ENCODE measurements at places on chromosomes 3 and 15.

DNA sequence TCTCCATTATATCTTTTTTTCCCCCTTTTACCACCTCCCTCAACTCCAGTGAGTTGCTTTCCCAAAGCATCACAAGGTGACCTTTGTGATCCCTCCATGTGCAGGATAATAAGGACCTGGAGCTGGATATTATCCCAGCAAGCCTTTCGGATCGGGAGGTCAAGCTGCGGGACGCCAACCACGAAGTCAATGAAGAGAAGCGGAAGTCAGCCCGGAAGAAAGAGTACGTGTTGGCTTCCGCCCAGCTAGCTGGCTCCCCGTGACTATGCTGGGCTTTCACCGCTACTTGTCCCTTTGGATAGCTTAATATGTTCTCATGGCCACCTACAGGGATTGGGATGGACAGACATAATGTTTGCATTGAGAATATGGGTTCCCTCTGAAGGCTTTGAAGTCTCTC is 273.7 kb upstream of the UMPS start:
- DNase-seq = no peak

- no peak for DNase-seq
These were observed 140.9 kb upstream of the IQSEC1 start for GRCh38 chr3:13213911-13214846.

- DNase-seq = no peak
These were observed 75.8 kb upstream of the LEKR1 start for GRCh38 chr3:156750191-156750873.

DNA sequence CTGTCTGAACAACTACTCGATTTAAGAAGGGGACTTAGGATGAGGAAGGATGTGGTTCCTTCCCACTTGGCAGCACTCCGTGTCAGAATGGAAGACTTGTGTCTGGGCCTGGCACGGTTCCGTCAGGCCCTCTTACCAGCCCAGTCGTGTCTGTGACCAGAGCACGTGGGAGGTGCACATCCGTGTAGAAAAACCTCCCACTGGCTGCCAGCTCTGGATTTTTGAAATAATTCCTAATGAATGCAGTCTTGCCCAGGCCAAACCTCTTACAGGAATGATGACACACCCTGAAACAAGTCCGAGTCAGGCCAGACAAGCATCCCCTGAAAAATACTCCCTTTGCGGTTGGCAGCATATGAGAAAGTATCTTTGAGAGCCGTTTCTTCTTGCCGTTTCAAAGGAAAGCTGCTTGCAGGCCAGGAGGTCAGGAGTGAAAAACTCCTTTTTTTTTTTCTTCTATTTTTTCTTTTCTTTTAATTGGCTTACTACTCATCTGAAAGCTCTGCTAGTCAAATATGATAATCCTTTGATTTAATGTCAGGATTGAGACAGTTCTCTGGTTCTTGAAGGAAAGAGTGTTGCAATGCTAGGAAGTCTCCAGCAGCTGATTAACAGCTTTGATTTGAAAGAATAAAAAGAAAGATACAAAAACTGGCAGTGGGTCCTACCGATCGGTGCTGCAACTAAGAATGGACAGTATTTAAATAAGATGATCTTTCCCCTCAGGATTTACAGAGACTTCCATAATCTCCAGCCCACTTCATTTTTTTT is 19.8 kb downstream of the IL1RAP start:
- DNase-seq = no peak

DNA sequence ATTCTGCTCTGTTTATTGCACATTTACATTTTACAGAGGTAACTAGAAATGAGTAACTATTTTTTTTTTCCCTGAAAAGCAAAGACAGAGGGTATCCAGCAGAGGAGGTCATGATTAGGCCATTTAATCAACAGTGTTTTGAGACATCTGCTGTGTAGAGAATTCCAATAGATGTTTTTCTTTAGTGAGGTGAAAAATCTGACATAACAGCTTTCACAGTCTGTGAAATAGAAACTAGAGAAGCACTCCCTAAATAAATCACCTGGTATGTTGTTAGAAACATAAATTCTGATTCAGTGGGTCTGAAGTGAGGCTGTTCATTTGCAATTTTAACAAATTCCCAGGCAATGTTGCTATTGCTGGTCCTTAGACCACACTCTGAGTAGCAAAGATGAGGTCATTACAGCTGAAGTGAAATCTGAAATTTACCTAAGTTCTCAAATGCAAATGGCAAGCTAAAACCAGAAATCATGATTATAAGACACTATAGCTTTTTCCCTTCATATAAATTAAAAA is 329.2 kb upstream of the LRRC3B start:
- no peak for DNase-seq

DNA sequence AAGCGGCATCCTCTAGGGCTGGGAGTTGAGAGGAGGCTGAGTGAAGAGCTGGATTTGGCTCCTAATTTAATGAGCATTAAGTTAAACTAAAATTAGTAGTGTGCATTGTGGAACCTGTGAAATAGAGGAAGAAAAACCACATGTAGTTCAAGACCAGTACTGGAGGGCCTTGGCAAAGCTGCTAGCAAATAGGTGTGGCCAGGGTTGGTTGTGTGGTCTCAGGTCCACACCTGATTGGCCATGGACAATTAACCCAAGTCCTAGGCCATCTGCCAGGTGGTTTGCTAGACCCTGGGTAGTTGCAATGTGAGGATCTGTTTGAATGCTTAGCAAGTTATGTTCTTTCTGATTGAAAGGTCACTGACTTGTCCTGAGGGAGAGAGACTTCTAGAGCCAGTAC is 275.5 kb downstream of the PDCD6IP start:
- DNase-seq = no peak

DNA sequence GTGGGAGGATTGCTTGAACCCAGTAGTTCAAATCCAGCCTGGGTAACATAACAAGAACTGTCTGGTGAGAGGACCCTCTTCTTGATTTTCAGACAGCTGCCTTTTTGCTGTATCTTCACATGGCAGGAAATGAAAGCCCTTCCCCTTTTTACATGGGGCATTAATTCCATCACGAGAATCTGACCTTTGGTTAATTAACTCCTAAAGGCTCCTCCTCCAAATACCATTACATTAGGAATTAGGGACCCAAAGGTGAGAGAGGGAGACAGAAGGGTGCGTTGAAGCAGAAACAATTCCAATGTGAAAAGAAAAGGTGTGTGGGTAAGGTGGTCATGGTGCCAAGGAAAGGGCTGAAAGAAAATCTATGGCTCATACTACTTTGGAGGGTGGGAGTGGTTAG is 536.2 kb downstream of the MAGI1 start:
- no peak for DNase-seq

- no peak for DNase-seq
These were observed 57.6 kb upstream of the CHRM5 start for GRCh38 chr15:33910741-33911140.

GRCh38 chr15:69380726-69381105 is 33.4 kb upstream of the KIF23 start:
- no peak for DNase-seq

- no peak for DNase-seq
These were observed 32.7 kb downstream of the FEM1B start for GRCh38 chr15:68310178-68310803.

DNA sequence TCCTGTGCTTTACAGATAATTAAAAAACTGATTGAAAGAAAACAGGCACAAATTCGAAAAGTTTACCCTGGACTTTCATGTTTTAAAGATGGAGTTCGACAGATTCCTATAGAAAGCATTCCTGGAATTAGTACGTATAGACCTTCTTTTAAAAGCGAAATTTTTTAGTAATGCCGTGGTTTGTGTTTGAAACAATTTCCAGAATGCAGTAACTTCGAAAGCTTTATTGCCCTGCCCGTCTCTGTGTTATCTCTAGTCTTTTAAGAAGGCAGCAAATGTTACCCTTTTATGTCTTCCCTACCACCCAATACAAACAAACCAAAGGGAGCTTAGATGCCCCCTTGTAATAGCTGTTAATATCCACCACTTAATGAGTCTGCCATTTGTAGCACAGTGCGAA is 39.7 kb downstream of the SGO1 start:
- DNase-seq = no peak

- no peak for DNase-seq
These were observed 877 bp upstream of the GP5 start for GRCh38 chr3:194399874-194400411.

GRCh38 chr3:14587740-14588360 is 47.7 kb upstream of the GRIP2 start:
- no peak for DNase-seq

DNA sequence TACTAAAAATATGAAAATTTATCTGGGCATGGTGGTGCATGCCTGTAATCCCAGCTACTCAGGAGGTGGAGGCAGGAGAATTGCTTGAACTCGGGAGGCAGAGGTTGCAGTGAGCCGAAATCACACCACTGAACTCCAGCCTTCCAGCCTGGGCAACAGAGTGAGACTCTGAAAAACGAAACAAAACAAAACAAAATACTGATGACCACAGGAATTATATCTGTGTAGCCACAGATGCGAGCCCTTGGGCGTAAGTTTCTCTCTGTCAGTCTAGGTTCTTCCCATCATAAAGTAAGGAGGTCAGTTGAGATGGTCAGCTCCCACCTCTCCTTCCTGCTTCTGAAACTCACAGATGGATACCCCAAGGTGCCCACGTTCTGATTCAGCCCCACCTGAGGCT is 37.7 kb upstream of the CFAP161 start:
- DNase-seq = no peak

DNA sequence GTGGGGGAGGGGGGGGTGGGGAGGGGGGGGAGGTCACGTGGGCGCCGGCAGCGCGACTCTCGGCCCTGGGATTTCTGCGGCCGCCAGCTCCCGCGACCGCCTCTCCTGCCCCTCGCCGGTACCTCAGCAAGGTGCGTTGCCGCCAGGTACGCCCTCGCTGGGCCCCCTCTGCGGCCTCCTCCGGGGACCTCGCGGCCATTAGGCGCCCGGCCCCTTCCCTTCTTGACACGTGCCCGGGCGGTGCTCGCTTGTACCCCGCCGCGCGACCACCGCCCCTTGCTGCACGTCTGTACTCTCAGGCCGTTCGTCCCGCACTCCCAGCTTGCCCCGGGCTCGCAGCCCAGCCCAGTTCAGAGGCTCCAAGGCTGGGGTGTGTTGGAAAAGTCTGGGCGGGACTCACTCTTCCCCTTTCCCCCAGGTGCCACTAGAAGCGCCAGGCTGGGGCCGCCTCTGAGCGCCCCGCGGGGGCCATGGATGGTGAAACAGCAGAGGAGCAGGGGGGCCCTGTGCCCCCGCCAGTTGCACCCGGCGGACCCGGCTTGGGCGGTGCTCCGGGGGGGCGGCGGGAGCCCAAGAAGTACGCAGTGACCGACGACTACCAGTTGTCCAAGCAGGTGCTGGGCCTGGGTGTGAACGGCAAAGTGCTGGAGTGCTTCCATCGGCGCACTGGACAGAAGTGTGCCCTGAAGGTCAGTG is at the start of gene MAPKAPK3:
Gene MAPKAPK3, plus strand, starts transcription at position 56 of the 696 bp plus-strand sequence. Its CDS starts 415 bp downstream, at position 471.
- DNase-seq = no peak

- no peak for DNase-seq
These were observed 22.2 kb upstream of the FGD5 start for GRCh38 chr3:14796403-14797077.

- no peak for DNase-seq
These were observed 130.4 kb upstream of the SLC7A14 start for GRCh38 chr3:170716172-170716805.

GRCh38 chr15:73930371-73930770 is 4.1 kb downstream of the LOXL1 start:
- no peak for DNase-seq

DNA sequence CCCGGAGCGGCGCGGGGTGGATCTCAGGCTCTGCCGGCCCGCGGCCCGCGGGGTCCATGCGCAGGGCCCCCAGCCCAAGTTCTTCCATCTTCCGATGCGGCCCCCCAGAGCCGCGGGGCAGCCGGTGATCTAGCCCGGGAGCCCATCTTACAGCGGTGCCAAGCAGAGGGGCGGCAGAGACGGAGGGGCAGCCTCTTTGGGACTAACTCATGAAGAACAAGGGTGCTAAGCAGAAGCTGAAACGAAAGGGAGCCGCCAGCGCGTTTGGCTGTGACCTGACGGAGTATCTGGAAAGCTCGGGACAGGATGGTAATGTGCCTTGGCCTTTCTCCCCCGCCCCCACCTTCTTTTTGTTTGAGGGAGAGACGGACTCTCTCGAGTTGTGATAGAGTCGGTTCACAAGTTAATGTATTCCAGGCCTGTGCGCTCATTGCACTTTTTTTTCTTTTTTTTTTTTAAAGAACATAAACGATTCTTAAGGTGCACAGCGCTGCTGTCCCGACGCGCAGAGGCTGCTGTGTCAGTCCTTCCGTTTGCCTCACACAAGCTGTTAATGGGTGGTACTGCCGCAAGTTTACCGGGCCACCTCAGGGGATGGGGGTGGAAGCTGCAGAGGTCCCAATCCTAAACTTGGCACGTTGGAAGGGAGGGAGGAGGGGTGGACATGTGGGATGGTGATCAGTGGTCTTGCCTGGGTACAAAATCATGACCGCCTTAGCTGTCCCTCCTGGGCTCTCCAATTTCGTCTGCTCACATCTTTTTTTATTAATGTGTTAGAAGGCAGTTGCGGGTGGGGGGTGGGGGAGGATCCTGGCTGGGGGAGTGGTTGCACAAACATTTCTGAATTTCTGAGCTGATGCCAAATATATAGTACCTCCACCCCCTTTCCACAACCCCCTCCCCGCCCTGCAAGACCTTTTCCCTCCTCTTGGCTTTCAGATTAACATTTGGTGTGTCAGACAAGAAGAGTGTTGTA is 801 bp downstream of the ARHGAP31 start:
- DNase-seq = peak; percentile 23

DNA sequence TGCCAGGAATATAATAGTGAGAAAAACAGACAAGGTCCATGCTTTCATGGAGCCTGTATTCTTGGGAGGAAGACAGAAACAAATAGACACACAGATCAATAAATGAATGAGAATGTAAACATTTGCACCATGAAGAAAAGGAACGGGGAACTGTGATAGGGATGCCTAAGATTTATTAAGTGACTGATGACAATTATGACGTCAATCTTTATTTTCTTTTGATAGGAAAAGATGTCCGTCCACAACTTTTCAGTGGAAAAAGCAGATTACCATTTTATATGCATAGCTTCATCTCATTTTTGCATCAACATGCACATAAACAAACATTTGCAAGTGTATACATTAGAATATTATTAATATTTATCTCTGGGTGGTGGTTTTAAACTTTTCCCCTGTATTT is 27.9 kb upstream of the WNT5A start:
- no peak for DNase-seq

DNA sequence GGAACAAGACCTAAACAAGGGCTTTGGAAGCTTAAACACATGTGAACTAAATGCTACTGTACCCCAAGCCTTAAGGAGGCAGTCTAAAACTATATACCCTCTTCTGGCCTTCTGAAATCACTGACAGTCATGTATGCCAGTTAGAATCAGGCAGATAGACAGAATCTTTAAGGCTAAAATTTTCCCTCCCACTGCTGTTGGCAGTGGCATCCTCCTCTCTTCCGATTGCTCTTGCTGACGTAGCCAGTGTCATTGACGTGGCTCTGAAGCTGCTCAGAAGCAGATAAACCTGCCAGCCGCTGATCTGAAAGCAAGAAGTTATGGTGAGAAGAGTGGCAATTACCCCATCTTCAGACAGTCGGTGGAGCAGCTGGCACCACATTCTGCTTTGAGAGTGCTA is 3.3 kb downstream of the RYR3 start:
- no peak for DNase-seq

- DNase-seq = no peak
These were observed 110.7 kb upstream of the CDIN1 start for GRCh38 chr15:36468746-36469145.

- no peak for DNase-seq
These were observed 96.6 kb upstream of the PLXND1 start for GRCh38 chr3:129702934-129703712.

Data from stimulated activated naive B cell treated with anti-CD40 and anti-IgM and Interleukin-4, amounts not matched to agents 10 μg/mL and 1 μg/mL and 100 μg/mL, for 72 hours (primary cell).